Brain (organoid and tissue), 16 donors: ENCODE measurements at places on chromosomes 7 and 10. TPM values are rescaled to one million over a fixed set of nuclear protein-coding genes. Genes with fewer than 3 reads are reported as not detected.
A peak's percentile ranks its signal among the peaks of the same experiment; 100 is the strongest.

GRCh38 chr7:158740657-158741293, 36.2 kb upstream of the NCAPG2 start:
- DNase-seq, result peak; percentile 28

DNA sequence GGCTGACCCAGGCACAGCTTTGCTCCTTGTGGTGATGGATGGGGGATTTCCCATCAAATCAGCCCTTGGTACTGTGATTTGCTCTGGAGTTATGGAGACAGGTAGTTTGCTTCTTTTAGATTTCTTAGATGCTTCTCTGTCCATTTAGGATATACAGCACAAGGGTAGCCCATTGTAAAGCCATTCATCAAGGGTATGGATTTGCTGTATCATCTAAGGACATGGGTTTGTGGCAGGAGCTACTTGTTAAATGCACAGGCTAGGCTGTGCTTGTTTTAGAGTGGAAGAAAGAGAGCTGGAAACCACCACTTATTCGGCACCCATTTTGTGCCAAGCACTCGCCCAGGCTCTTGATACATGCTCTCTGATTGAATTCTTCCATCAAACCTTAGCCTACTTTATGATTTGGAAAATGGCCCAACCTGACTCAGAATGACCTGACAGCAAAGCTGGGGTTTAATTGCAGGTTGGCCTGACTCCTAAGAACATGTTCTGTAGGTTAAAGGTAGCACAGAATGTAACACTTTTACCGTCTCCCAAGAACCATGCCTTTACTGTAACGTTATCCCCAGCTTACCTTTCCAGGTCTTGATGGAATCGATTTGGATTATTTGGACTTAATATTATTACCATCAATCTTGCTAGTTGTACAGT, 168.0 kb downstream of the SNX10 start:
- no peak for DNase-seq

Gene CFAP43
- polyA plus RNA-seq, result 1.2 TPM

Gene SPAM1
- polyA plus RNA-seq, result not detected

GRCh38 chr10:60869652-60870415, 74.2 kb downstream of the RHOBTB1 start:
- no peak for DNase-seq

DNA sequence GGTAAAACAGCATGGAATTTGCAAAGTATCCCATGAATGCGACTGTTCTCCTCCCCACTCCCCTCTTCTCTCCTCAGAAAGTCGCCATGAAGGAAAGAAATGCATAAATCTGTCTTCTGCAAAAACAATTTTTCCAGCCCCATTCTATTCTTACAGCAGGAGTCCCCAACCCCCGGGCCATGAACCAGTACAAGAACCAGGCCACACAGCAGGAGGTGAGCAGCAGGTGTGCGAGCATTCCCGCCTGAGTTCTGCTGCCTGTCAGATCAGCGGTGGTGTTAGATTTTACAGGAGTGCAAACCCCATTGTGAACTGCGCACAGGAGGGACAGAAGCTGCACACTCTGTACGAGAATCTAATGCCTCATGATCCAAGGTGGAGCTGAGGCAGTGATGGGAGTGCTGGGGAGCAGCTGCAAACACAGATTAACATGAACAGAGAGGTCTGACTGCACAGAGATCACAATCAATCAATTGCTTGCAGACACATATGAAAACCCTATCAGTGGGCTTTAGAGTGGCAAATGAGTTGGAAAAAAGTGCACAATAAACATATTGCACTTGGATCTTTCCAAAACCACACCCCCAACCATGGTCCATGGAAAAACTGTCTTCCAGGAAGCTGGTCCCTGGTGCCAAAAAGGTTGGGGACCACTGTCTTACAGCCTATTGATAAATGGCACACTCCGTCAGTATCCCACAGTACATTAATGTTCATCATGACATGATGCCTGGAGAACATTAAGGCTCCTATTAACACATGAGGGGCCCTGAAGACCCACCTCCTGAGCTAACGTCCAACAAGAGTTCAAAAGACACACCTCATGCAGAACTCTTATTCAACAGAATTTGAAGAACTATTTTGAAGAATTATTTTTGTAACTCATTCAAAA, 205.0 kb downstream of the PTPRN2 start:
- no peak for DNase-seq

Gene CAMK2B
- polyA plus RNA-seq, result 88.4 TPM

DNA sequence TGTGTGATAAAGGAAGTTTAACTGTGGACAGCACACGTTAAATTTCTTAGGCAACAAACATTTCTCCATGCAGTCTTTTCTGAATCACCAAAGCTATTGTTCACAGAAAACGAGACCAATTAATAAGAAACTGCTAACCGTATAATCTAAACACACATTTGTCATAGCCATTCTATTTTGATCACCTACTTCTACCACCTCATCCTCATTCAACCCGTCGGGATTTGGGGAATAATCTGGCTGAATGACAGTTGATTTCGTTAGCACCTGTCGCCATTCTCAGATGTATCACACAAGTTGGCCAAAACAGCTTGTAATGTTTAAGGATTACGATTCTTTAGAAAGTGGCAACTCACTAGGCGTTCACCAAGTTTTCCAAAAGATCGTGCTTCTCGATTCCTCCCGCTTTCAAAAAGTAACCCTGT, 1.2 kb downstream of the EZH2 start:
- DNase-seq, result peak; percentile 56

GRCh38 chr10:105596749-105597148, 955.7 kb downstream of the SORCS3 start:
- DNase-seq, result peak; percentile 45

Gene EBF3
- polyA plus RNA-seq, result 22.3 TPM

DNA sequence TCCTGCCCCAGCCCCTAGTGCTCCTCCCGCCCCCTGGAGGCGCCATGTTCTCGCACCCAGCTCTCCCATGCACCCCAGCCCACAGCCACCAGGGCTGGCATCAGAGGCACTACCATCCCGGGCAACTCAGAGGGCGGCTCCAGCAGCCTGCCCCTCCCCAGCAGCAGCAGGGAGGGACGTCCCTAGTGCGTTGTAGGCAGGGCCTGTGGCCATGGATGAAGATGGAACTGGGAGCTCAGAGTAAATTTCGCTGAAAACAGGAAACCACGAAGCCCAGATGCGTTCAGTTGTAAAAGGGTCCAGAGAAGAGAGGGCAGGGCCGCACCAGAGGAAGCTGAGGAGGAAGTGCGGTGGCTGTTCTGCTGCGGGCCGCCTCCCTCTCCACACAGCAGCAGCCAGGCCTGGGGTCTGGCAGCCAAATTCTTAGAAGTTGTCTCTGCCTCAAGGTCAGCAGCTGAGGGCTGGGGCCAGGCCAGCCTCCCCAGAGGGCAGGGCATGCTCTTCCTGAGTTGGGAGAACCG, 24.6 kb downstream of the VSIR start:
- no peak for DNase-seq

Gene TCF7L2
- 6.1 TPM for polyA plus RNA-seq

DNA sequence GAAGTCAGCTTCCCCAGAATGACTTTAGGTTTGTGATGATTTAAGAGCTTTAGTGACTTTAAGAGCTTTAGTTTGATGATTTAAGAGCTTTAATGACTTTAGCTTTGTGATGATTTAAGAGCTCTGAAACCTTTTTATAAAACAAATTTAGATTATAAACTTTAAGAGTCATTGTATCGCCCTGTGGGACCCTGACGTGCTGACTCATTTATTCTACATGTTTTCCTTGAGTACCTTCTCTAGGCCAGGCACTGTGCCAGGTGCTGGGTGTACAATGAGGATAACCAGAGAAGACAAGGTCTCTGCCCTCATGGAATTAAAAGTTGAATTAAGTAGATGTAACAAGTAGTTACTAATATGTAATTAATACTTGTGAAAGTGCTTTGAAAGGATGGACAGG, 45.4 kb downstream of the CNNM1 start:
- DNase-seq, result no peak

DNA sequence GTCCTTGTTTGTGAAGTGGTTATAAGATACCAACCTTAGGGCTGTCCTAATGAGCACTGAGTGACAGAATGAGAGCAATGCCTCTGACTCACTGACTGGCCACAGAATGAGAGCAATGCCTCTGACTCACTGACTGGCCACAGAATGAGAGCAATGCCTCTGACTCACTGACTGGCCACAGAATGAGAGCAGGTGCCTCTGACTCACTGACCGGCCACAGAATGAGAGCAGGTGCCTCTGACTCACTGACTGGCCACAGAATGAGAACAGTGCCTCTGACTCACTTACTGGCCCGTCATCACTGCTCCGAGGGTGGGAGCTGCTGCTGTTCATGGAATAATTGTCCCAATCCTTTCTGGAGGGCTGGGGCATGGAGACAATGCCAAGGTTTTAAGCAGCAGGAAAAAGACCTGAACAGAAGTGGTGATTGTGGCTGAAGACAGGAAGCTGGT, 265.2 kb upstream of the PPP2R2D start:
- no peak for DNase-seq
